ENCODE measurements at places on chromosomes 5 and 9. TPM values are rescaled to one million over a fixed set of nuclear protein-coding genes. Genes with fewer than 3 reads are reported as not detected.

GRCh38 chr5:116452774-116453368 lies 121.8 kb downstream of the SEMA6A start:
- DNase-seq = no peak

- no peak for DNase-seq
Measured at GRCh38 chr9:9799287-9799686, 813.5 kb downstream of the PTPRD start.

GRCh38 chr5:55372130-55372925 lies 64.5 kb downstream of the MTREX start:
- no peak for DNase-seq

The RNF208 gene
- total RNA-seq = 6.5 TPM

DNA sequence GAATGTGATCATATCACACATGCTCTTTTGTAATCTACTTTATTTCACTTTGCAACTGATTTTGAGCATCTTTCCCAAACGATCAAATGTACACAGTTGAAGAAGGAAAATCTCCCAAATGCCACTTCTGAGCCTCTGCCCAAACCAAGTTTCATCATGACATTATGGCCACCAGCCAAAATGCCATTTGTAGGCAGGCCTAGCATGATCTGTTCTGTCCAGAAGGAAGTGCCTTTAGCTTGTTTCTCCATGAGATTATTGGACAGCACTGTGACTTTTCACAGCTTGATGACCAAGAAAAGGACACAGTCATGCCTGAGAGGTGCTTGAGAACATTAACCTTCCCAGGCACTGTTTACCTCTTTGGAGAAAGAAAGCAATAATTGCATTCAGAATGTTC lies 73.2 kb upstream of the PIP5K1B start:
- DNase-seq = no peak

The EQTN gene
- 0.44 TPM for total RNA-seq

Data from ureter (tissue), 1 donor.